ENCODE measurements at places on chromosomes 7 and 10. TPM values are rescaled to one million over a fixed set of nuclear protein-coding genes. Genes with fewer than 3 reads are reported as not detected.

- no peak for DNase-seq
Observed at GRCh38 chr7:7100432-7100849, 81.9 kb upstream of the C1GALT1 start.

GRCh38 chr7:158247758-158248487 lies 339.7 kb downstream of the PTPRN2 start:
- no peak for DNase-seq

GRCh38 chr10:51832652-51833383 lies 133.4 kb upstream of the CSTF2T start:
- peak; percentile 57 for DNase-seq

GRCh38 chr7:92528188-92528957 lies at the start of the genes PEX1 and RBM48:
TSS of gene PEX1 (minus strand) at chr7:92528520. CDS start at chr7:92528435, 85 bp downstream.
TSS of gene RBM48 (plus strand) at chr7:92528795. CDS start at chr7:92528814, 19 bp downstream.
- DNase-seq = peak; percentile 99

DNA sequence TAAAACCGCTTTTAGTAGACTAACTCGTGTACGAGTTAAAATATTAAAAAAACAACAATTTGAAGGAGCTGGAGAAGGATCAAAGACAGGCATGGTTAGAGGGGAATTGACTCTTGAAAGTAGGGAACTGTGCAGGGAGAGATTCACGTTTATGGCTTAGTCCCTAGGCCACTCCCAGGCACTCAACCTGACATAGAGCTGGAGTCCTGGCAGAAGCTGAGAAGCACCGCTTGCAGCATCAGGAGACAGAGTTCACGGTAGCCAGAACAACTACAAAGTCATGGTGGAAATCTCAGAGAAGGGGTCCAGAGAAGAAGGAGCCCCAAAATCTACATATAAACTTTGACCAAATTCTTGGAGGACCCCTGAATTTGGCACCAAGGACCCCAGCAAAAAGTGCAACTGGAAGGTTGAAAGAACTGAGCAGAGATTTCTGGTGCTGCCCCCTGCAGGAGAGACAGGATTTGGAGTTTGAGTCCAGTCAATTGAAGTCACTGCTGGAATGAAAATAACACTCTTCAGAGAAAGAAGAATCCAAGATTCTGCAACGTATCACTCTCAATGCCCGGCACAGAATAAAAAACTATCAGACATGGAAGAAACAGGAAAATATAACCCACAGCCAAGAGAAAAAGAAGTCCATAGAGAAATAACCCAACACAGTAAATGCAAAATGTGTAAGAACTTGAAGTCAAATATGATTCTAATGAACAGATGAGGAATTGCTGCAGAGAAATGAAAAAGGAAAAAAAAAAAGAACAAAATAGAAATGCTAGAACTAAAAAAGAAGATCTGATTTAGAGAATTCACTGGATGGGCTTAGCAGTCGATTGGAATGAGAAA lies 493.3 kb upstream of the PODXL start:
- peak; percentile 28 for DNase-seq

- peak; percentile 72 for DNase-seq
Observed at GRCh38 chr10:58291538-58292174, 22.7 kb downstream of the CISD1 start.

The PRTFDC1 gene
- 14.8 TPM for total RNA-seq

The GPER1 gene
- 2.6 TPM for total RNA-seq

DNA sequence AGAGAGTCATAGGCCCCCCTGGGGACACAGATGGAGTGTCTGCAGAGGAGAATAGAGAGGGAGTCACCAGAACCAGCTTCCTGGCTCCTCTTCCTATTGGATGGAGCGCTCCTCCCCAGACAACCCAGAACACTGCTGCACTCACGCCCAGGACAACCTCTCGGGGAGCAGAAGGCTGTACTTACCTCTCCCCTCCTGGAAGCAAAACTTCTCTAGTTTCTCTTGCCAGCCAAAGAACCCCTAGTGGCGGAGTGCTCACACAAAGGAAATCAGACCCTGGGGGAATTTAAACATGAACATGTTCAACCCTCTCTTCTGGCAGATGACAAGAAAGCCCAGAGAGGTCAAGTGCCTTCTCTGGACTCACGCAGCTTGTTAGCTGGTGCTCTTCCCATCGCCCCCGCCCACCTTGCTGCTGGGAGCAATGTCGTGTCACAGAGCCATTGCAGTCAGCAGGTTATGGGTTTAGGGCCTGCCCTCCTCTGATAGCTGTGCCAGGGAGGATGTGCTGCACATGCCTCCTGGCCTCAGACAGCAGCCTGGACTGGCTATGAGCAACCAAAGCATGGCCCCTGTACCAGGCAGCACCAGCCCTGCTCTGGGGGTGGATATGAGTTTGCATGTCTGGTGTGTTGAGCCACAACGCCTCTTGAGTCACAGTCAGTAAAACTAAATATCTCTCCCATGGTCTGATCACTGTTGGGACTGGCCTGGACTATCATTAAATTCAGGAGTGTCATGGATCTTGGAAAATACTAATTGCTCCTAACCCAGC lies 84.4 kb downstream of the SLIT1 start:
- DNase-seq = no peak

The ITPRID1 gene
- total RNA-seq = not detected

GRCh38 chr7:157502701-157503111 lies 165.9 kb downstream of the DNAJB6 start:
- no peak for DNase-seq

DNA sequence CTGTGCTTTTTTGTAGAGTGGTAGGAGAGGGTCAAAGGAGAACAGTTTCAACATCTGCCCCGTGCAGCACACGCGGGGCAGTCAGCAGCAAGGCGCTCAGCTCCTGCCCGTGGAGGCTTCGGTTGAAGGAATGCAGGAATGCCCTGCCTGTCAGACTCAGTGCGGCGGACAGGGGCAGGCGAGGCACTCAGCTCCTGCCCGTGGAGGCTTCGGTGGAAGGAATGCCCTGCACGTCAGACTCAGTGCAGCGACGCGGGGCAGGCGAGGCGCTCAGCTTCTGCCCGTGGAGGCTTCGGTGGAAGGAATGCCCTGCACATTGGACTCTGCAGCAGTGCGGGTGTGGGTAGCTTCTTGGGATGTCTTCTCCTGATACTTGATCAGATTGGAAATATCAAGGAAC lies 37.0 kb downstream of the PPP2R2D start:
- no peak for DNase-seq

- no peak for DNase-seq
Observed at GRCh38 chr7:152571068-152571467, 104.9 kb downstream of the XRCC2 start.

The LRRC17 gene
- total RNA-seq = 70.0 TPM

- DNase-seq = no peak
Observed at GRCh38 chr10:97974526-97975525, 55.6 kb downstream of the CRTAC1 start.

- no peak for DNase-seq
Observed at GRCh38 chr10:33309406-33309805, 25.1 kb downstream of the NRP1 start.

DNA sequence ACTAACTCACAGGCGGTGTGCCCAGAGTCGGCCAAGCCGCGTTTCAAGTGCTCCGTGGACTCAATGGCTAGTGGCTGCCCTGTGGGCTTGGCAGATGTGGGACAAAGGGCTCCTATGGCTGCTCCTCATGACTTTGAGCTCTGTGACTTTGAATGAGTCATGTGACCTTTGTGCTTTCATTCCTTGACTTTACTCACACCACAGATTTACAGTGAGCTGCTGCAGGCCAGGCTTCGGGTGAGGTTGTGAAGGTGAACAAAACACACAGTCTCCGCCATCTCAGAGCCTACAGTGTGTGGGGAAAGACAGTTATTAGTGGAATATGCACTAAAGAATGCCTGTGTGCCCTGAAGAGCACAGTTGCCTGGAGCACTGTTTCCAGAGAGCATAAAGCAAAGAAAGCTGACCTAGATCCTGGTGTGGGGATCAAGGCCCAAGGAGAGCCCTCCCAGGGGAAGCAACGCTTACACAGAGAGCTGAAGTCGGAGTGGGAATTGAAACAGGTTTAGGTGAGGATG lies 29.7 kb upstream of the PLEKHA1 start:
- peak; percentile 47 for DNase-seq

DNA sequence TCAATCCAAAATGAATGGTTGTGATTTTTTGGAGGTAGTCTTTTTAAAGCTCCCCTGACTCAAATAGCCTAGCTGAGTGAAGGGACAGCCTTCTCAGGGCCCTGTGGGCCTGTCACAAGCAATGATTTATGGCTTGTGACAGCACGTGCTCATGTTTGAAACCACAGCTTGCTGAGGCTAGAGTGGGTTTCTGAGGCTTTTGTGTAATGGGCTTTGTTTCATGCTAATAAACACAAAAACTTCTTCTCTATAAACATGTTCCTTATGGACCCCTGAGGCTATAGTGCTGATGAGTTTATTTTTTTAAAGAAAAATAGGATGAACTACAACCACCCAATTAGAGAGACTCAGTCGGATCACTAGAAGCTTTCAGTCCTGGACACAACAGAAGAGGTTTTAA lies 36.1 kb upstream of the BET1 start:
- DNase-seq = no peak

- peak; percentile 84 for DNase-seq
Observed at GRCh38 chr10:18059826-18060559, 80.2 kb upstream of the CACNB2 start.

The NUDT1 gene
- total RNA-seq = 30.3 TPM

DNA sequence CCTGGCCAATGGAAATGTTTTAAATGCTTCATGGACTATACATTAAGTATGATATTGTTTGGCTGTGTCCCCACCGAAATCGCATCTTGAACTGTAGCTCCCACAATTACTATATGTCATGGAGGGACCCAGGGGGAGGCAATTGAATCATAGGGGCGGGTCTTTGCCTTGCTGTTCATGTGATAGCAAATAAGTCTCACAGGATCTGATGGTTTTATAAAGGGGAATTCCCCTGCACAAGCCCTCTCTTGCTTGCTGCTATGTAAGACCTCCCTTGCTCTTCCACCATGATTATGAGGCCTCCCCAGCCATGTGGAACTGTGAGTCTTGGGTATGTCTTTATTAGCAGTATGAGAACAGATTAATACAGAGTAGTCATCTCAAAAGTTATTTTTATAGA lies 32.4 kb upstream of the GRB10 start:
- no peak for DNase-seq

The TMEM184A gene
- 0.64 TPM for total RNA-seq

- peak; percentile 14 for DNase-seq
Observed at GRCh38 chr7:44486693-44487092, 3.8 kb downstream of the NUDCD3 start.

DNA sequence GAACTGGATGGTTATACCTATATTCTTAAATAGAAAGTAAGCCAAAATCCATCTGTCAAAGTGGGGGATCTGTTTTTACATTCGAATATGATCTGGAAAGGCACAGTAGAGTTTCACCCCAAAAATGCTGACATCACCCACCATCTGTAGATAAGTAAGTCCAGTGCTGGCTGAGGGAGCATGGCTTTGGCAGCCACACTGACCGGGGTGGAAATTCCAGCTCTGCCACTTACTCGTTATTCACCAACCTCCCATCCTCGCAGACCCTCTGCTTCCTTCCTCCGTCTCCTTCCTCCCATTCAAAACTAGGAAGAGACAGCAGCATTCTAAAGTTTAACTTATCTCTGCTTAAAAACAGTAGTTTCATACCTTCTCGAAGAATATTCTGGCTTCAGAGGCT lies 84.9 kb upstream of the GATA3 start:
- DNase-seq = no peak

The CYP2C18 gene
- not detected for total RNA-seq

The COL17A1 gene
- total RNA-seq = not detected

DNA sequence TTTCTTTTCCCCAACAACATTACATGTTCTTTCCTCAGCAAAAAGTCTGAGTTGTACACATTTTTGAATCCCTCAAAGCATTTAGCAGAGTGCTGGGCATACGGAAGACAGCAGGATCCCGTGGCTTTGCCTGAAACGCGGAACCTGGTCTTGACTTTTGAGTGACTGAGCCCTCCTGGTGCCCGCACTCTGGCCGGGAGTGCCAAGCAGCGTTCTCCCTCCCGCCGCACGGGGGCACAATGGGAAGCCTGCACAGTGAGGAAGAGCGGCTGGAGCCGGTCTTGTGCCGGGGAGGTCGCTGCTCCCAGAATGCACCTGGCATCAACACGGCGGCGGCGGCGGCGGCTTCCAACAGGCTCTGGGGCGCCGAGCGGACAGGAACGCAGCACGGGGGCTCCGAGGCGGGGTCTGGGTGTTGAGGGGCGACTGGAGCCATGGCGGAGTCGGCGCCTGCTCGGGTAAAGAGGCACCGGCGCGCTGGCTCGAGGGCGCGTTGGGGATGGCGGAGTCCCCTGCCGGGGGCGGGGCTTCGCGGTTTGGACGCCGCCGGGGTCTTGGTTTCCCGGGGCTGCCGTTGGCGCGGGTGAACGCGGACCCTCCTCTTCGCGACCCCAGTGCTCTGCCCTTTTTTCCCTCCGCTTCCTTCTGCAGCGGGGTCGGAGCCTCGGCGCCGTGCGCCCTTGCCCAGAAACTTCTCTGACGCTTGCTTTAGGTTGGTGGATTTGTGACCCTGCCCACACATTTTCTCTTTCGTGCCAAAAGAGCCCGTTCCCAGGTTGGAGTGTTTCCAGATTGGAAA lies at the start of gene ZNF212:
Gene ZNF212 (plus strand): TSS at position 307 of the 799 bp plus-strand sequence. CDS start 128 bp downstream, at position 435.
- peak; percentile 86 for DNase-seq

DNA sequence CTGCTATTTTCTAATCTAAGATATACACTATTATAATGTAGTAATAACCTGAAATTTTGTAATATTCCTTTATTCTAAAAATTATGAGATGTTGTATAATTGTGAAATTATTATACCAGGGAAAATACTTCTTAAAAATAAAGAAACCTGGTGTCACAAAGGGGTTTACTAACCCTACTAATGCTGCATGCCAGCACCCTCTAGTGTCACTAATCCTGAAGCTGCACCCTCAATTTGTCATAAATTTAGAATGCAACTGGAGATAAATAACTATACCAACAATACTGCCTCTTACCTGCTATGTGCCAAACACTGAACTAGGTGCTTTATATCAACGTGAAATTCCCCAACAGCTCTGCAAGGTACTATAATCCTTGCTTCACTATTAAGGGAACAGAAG lies 30.8 kb downstream of the TM9SF3 start:
- DNase-seq = peak; percentile 19

The MBL2 gene
- not detected for total RNA-seq

The LIPF gene
- not detected for total RNA-seq

The PWWP2B gene
- 8.2 TPM for total RNA-seq

DNA sequence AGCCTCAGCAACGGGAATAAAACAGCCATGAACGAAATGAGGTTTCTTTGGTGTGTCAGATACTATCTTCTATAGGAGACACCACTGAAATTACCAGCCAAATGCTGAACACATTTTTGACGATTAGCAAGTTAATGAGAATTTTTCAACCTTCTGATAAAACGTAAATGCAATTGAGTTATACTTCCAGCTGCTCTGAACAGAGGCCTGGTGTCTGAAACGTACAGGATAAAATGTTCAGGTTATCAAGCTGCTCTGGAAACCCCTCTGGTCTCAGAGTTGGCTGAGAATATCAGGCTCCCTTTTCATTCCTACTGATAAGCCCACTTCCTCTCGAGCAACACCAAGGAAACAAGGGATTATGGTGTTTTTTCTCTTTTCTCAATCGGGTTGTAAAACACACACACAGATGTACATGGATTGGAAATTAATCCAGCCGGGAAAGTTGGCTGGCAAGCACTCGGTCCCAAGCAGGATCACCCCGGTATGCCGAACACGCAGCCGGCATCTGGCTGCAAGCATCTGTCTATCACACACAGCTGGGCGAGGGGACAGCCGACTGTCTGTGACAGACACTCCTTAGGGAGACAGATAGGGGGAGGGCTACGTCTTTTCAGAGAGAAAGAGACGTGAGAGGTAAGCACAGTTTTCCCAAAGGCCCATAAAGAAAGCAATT lies 171.8 kb downstream of the PRKAG2 start:
- peak; percentile 53 for DNase-seq

- DNase-seq = peak; percentile 44
Observed at GRCh38 chr10:90289037-90289436, 568.8 kb downstream of the HTR7 start.

The ANXA8L1 gene
- 9.0 TPM for total RNA-seq

Data from fibroblast of villous mesenchyme (primary cell).